ENCODE measurements at places on chromosomes 2 and 18.

DNA sequence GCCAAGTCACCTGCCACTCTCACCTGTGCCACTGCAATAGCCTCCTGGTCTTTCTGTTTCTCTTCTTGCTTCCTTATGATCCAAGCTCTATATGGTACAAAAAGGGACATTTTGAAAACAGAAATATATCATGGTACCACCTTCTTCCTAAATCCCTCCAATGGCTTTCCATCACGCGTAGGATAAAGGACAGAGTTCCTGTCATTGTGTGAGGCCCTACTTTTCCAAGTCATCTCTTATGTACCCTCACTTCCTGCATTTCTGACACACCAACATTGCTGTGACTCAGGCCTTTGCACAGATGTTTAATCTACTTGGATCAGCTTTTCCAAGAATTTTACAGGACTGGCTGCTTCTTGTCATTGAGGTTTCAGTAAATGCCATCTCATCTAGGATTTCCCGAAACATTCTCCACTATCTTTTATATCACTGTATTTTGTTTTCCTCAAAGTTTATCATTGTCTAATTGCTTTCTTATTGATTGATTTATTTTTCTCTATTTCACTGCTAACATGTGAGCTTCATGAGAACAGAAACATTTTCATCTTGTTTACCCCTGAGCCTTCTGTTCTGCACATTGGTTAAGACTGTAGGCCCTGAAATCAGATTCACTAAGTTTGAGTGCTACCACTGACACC is 426.1 kb upstream of the FANCL start:
- no peak for DNase-seq

DNA sequence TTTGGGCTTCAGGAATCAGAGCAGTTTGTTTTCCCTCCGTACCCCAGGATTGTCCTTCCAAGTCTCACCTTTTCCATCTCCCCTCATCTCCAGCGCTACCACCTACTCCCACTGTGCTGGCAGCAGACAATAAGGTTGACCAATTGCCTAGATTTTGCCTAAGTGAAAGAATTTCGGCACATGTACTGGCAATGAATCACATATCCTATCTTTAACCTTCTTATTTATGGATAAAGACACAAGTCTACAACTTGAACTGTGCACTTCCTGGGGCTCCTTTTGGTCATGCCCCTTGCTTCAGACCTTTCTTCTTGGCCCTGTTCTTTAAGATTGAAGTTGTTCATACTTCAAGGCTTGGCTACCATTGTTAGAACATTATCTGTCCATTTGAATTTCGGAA is 71.4 kb downstream of the KCMF1 start:
- no peak for DNase-seq

- DNase-seq, result no peak
Observed at GRCh38 chr18:31667185-31667584, 17.2 kb downstream of the B4GALT6 start.

- no peak for DNase-seq
Observed at GRCh38 chr2:857081-857480, 93.6 kb upstream of the SNTG2 start.

- no peak for DNase-seq
Observed at GRCh38 chr2:162053066-162053807, 20.8 kb downstream of the DPP4 start.

GRCh38 chr2:108586631-108587030 is 52.4 kb downstream of the LIMS1 start:
- no peak for DNase-seq

DNA sequence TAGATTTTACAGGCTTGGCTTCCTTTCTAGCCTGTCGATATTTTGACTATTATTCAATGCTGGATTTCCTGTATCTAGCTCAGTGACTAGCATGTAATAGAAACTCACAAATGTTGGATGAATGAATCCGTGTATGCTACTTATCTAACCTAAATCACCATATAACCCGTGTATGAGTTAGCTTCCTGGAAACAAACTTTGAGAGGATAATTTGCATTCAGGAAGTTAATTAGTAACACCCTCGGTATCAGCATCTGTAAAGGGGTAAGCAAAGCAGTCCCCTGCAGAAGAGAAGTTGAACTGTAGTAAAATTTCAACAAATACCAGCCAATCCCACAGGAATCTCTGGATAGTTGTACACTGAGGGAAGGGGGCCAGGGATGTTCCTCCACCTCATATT is 269.4 kb upstream of the LRATD1 start:
- no peak for DNase-seq

DNA sequence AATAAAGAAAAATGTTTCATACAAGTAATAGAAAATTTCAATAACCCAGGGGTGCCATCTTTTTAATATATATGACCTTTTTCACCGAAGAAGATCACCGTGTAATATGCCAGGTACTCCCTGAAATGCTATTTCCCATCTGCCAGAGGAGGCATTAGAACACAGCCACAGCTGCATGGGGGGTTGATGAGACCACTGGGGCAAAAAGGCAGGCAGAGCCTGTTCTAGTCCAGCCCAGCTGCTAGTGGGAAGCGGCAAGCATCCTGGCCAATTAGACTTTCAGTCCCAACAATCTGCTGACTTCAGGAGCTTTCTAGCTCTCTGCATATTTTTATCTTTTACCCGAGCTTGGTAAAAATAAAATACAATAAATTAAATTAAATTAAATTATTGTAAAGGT is 362.6 kb downstream of the RIT2 start:
- DNase-seq, result no peak

GRCh38 chr18:64409511-64409910 is 260.6 kb upstream of the LINC00305 start:
- no peak for DNase-seq

- no peak for DNase-seq
Observed at GRCh38 chr2:217489145-217489960, 513.4 kb downstream of the TNS1 start.

GRCh38 chr2:24012521-24013188 is 2.8 kb downstream of the MFSD2B start:
- no peak for DNase-seq

GRCh38 chr2:152227969-152228592 is 52.5 kb upstream of the STAM2 start:
- DNase-seq, result no peak

Measured in T47D (cell line).